AG04449 (cell line): ENCODE measurements at places on chromosomes 1 and 21.

DNA sequence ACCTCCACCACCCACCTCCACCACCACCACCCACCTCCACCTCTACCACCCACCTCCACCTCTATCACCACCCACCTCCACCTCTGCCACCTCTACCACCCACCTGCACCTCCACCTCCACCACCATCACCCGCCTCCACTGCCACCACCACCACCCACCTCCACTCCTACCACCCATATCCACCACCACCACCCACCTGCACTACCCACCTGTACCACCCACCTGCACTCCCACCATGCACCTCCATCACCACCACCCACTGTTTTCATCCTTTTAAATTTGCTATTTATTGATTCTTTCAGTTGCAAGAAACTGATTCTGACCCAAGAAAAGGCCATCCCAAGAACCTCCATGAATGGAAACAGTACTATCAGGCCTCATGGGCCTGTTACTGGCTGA, 6.3 kb downstream of the OPTC start:
- no peak for DNase-seq

GRCh38 chr21:42513151-42513984, at the start of gene SLC37A1:
Gene SLC37A1, plus strand, starts transcription at chr21:42513852. Its CDS starts 4,603 bp downstream, at chr21:42518455.
- no peak for DNase-seq

GRCh38 chr1:210132582-210132981, 100.0 kb upstream of the SERTAD4 start:
- no peak for DNase-seq

DNA sequence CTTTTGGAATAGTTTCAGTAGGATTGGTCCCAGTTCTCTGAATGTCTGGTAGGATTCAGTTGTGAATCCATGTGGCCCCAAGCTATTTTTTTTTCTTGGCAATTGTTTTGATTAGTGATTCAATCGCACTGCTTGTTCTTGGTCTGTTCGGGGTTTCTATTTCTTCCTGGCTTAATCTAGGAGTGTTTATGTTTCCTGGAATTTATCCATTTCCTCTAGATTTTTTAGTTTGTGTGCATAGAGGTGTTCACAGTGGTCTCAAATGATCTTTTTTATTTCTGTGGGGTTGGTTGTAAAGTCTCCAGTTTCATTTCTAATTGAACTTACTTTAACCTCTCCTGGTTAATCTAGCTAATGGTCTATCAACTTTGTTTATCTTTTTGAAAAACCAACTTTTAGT, 117.6 kb downstream of the NME7 start:
- no peak for DNase-seq

DNA sequence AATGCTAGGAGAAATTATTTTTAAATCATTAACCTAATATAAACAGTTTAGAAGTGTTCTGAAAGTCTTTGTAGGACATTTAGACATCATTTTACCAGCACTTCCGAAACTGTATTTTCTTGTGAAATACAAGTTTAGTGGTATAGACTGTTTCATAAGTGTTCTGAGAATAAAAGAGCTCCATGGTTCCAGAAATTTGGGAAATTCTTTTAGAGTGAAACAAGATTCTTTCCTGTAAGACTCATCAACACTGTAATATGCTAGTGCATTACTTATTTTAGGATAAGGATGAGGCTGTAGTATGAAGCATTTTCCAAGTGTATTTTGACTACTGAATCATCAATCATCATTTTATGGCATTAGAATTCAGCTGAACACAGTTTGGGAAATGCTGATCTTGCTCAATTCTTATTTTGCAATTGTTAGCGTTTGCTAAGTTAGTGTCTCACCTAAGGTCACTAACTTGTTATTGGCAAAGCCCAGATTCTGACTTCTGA, 73.4 kb downstream of the CEP350 start:
- peak; percentile 65 for DNase-seq

DNA sequence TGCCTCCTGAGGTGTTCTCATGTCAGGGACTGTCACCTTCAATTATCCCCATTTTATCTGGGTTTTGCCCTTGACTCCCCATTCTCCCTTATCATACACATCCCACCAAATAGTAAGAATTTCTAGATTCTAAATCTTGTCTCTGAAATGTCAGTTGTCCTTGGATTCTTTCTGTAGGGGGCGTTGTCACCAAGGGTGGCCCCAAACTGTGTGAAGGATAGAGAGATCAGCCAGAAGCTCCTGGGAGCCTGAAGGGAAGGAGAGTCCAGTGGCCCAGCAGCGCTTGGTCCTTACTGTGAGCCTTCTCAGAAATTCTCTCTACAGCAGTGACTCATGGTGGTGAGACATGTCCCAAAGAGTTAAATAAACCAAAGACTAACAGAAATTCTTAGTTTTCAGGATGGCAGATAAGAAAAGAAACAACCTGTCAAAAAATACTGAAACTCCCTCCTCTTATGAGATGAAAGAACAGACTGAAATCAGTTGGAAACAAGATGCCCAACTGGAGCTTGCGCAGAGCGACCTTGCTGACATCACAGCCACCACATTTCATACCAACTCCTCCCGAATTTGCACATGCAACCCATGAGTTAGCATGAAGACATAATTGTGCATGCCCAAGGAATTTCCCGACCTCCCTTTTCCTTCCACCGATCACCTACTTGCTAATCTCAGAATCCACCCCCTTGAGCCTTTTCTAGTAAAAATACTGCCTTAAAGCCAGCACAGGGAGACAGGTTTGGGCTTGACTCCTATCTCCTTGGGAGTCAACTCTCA, 109.8 kb downstream of the ELAVL4 start:
- DNase-seq: no peak

DNA sequence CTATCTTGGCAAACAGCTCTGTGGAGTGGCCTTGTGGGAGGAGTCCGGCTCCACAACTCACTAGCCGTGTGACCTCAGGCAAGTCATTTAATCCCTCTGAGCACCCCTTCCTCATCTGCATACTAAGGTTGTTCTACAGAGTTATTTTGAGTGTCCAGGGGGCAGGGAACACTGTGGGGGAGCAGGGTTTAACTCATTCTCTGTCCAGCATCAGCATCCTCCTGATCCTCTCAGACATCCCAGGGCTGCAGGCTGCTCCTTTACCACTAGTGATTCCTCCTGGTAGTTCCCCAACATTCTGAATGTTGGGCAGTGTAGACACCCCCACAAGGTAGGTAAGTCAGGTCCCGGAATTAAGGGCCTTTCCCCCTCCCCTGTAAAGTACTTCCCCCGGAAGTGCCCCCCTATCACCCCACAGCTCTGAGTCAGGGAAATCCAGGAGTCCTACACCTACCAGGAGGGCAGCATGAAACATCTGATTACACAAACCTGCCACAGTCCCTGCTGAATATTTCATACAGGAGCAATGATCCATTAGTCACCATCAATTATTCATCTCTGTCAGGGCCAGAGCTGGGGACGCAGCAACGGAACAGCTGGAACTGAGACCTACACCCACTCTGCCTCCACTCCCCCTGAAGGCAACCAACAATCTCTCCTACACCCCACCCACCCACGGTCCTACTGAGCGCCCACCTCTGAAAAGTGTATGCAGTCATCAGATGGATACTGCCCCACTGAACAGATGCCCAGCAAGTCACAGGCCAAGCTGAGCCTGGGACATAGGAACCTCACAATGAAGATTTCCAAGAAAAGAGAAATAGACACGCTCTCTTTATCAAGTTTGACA, 20.5 kb downstream of the SYT2 start:
- DNase-seq: no peak

- no peak for DNase-seq
These were observed 9.9 kb downstream of the TSSK3 start for GRCh38 chr1:32372149-32372756.

DNA sequence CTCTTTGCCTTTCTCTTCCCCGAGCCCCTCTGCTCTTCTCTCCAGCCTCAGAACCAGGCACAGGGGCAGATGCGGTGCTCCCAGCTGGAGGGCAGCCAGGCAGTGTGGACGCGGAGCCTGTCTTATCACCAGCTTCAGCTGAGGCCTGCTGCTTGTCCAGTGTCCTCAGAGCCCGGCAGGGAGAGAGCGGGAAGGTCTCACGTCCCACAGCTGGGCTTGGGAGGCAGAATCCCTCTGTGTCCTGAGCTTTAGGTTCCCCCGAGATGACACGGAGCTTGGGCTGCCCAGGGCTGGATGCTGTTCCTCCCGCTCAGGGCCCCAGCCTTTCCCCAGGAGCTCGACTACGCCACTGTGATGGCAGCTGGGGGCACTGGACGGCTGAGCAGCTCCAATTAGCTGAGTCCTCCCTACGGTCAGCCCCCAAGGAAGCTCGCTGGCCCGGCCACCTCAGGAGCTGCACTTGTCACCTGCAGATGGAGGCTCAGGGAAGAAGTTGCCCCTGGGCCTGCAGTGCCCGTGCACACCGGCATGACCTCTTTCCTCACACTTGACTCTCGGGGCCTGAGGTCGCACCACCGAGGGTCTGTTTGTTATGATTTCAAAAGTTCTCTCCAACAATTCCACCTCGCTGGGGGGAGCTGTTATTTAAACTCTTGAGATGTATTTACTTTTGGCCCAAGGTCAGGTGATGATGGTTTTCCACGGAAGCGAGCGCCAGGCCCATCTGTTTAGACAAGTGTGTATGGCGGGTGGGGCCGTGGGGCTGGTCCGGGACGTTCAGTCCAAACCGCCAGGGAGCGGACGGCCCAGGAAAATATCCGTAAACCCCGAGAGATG, 127.3 kb downstream of the SIK1 start:
- DNase-seq: no peak

DNA sequence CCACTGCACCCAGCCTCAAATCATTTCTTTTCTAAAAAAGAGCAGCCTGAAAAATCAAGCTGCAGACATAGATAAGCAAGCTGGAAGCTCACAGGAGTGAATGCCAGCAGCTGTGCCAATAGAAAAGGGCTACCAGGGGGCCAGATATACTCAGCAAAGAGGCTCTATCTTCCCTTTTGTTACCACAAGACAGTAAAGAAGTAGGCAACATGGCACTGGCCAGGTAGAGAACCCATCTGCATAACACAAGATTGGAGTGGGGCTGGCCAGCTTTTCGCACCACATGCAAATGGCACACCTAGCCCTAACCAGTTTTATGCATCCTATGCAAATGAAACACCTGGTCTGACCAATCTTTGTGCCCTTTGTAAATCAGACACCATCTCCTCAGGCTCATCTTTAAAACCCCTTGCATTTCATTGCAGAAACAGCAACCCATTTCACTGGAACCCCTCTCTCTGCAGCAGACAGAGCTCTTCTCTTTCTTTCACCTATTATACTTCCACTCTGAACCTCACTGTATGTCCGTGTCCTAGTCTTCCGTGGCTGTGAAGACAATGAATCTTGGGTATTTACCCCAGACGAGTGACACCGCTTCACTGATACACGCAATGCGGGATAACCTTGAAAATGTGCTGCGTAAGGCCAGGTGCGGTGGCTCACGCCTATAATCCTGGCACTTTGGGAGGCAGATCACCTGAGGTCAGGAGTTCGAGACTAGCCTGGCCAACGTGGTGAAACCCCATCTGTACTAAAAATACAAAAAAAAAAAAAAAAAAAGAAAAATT, 15.1 kb downstream of the CASP9 start:
- no peak for DNase-seq

DNA sequence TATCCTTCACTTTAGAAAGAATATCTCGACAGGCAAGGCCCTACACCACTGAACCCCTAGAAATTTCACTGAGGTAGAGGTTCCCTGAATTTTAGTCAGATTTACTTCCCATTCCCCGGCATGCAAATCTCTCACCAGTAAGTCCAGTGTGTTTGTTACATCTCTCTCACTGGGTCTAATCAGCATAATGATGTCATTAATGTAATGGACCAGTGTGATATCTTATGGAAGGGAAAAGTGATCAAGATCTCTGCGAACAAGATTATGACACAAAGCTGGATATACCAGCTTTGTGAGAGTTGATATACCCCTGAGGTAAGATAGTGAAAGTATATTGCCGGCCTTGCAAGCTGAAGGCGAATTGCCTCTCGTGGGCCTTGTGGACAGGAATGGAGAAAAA, 7.9 kb downstream of the RNU11 start:
- no peak for DNase-seq

DNA sequence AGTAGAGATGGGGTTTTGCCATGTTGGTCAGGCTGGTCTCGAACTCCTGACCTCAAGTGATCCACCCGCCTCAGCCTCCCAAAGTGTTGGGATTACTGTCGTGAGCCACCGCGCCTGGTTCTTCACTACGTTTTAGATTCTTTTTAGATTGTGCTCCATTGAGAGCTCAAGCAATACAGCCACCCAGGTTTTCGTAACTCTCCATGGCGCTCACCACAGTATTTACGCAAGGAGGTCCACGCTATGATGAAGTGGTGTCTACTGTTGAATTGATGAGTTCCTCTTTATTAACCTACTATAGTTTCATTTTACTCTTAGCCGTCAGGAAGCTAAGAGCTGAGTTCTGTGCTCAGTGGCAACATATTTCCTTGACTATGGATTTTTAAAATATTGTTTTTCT, 1.8 kb upstream of the KIF1B start:
- DNase-seq: no peak

- DNase-seq: no peak
These were observed 2.6 kb downstream of the PADI1 start for GRCh38 chr1:17207540-17207939.

DNA sequence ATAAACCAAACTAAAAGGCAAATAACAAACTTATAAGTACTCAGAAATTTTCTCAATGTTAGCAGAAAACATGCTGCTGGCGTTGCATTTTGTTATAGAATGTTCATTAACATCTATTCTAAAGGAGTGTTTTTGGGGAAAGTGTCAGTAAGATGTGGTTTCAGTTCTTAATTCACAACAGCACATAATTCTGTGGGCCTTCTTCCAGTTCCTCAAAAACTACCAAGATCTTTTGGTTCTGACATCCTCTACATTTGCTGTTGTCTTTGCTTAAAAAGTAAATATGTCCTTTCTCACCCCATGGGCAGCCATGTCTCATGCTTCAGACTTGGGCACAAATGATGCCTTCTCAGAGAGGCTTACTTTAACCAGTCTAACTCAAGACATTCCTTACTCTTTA, 152.5 kb downstream of the CDC7 start:
- DNase-seq: no peak

- DNase-seq: no peak
These were observed 42.7 kb downstream of the SGIP1 start for GRCh38 chr1:66576645-66577044.

GRCh38 chr1:112937070-112937469, 18.9 kb downstream of the SLC16A1 start:
- no peak for DNase-seq

DNA sequence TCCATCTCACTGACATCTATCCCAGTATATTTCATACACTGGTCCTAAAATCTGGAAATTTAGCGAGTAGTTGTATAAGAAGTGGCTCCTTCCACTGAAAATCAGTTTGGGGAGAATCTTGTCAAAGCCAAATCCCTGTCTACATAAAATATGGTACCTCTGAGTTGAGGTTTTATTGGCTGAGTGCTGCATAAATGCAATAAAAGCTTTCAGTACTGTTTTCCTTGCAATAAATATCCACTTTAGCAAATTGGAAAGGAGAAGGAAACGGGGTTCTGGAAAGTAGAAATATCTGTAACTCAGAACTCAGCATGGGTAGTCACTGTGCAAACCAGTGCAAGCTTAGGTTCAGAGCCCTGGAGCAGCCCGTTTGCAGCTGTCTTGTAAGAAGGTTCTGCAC, 580.2 kb downstream of the SMYD3 start:
- no peak for DNase-seq
